ENCODE measurements at places on chromosomes 12 and 14.

DNA sequence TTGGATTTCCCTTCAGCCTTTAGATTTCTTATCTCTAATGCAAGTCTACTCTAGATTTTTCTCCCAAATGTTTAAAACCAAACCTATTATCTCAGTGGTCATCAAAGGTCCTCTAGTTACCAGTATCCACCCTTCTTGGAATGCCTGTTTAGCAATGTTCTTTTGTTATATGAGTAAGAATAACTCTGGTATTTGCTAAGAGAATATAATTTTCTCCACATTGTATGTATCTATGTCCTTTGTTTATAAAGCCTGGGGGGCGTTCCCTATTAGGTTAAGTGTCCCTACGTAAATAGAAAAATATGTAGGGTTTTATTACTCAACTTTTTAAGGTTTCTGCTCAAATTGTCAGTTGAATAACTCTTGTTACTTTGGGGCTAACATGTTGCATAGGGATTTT, 27.3 kb downstream of the PPM1A start:
- H3K4me1 ChIP-seq: peaks cover 21% of the 10 kb centered on the region
- H3K27me3 ChIP-seq: no peaks in the 10 kb centered on the region
- H3K27ac ChIP-seq: no peak overlapping the region
- DNase-seq: no peak

- H3K27ac ChIP-seq: no peak overlapping the region
- H3K4me1 ChIP-seq: peaks cover 9% of the 10 kb centered on the region
- no peaks in the 10 kb centered on the region for H3K27me3 ChIP-seq
- no peak overlapping the region for H3K4me3 ChIP-seq
- DNase-seq: no peak
- no peaks in the 10 kb centered on the region for H3K36me3 ChIP-seq
Measured at GRCh38 chr14:99034711-99035171, 237.3 kb downstream of the BCL11B start.

DNA sequence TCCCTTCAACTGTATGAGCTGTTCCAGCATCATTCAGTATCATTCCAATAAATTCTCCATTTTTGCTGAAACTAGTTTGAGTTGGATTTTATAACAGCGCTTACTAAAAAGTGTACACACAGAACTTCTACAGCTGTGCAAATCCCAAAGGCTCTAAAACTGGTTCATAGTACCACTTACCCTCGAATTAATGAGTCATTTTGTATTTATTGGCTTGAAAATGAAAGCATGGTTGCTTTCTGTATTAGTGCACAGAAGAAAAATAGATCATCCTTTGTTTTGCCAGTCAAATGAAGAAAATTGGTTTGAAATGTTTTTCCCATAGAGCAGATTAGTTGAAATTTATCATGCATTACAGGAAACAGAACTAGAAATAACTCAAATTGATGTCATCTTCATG, 268.3 kb upstream of the CPNE8 start:
- H3K27ac ChIP-seq: no peak overlapping the region
- no peaks in the 10 kb centered on the region for H3K4me1 ChIP-seq
- DNase-seq: no peak
- H3K36me3 ChIP-seq: no peaks in the 10 kb centered on the region

- peak overlapping the region; percentile 99 for H3K27ac ChIP-seq
- no peak for DNase-seq
- no peak overlapping the region for H3K4me3 ChIP-seq
- no peaks in the 10 kb centered on the region for H3K36me3 ChIP-seq
- no peaks in the 10 kb centered on the region for H3K27me3 ChIP-seq
Measured at GRCh38 chr12:14261096-14261495, 104.4 kb upstream of the ATF7IP start.

DNA sequence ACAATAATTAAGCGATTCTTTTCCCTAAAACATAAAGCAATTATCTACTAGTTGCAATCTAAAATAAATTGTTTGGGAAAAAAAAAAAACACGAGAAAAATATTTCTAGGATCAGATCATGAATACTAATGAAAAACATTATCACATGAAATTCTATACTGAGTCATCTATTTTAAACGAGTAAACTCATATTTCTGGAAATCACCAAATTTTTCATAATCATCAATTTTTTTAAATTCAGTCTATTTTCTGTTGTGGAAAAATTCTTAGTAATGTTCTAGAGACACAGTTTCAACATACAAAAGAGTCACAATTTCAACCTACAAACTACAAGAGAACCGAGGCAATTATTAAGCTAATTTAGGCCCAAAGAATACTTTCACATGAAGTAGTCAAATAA, 245.6 kb upstream of the SOX5 start:
- no peak for DNase-seq
- no peak overlapping the region for H3K4me3 ChIP-seq
- no peak overlapping the region for H3K27ac ChIP-seq
- H3K4me1 ChIP-seq: peaks cover 21% of the 10 kb centered on the region

DNA sequence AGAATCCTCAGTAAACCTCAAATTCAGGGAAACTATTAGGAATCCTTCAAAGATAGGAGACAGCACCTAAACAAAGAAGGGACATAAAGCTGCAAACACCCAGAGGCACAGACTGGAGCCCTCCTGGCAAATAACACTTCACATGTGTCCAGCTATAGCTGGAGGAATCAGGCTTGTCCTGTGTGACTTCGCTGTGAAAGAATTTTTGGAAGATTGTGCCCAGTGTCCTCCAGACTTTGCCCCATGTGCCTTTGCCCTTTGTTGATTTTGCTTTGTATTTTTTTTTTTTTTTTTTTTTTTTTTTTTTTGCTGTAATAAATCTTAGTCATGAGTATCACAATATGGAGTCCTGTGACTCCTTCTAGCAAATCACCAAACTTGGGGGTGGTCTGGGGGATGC, 136.8 kb downstream of the KCNH5 start:
- H3K4me3 ChIP-seq: no peak overlapping the region
- H3K36me3 ChIP-seq: no peaks in the 10 kb centered on the region
- H3K27me3 ChIP-seq: no peaks in the 10 kb centered on the region
- no peak overlapping the region for H3K27ac ChIP-seq
- H3K4me1 ChIP-seq: peaks cover 11% of the 10 kb centered on the region
- no peak for DNase-seq

- peaks cover 12% of the 10 kb centered on the region for H3K4me1 ChIP-seq
- no peaks in the 10 kb centered on the region for H3K36me3 ChIP-seq
- no peak overlapping the region for H3K27ac ChIP-seq
Measured at GRCh38 chr14:51504669-51505068, 147.0 kb upstream of the FRMD6 start.

DNA sequence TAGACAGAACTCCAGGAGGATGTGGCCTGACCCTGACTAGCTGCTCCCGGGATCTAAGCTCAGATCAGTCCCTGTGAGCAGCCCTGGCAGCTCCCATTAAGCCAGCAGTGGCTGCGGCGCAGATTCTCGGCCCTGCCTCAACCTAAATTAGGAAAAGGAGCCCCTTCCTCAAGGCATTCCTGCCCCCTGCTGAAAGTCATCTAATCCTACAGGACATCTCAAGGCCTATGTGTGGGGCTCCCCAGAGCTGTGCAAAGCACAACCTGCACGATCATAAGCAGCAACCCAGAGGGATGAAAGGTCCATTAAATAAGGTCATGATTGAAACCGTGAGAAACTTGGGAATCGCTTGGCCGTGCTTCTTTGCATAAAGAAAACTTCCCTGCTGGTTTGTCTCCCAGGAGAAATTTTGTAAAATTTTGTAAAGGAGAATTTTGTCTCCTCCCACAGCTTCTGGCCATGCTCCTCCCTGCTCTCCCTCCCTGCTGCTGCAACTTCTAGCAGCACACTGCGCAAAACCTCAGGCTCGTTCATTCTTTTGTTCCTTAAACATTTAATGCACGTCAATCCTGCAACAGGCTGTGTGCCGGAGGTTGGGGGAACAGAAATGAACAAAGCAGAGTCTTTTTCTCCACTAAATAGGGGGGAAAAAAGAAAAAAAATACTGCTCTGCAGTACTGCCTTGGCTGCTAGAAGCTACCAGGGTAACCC, 96.6 kb upstream of the SLC35F4 start:
- no peaks in the 10 kb centered on the region for H3K36me3 ChIP-seq
- H3K27me3 ChIP-seq: no peaks in the 10 kb centered on the region
- H3K4me3 ChIP-seq: peak overlapping the region; percentile 19
- H3K27ac ChIP-seq: peak overlapping the region; percentile 60
